ENCODE measurements at places on chromosomes 12 and 14. TPM values are rescaled to one million over a fixed set of nuclear protein-coding genes. Genes with fewer than 3 reads are reported as not detected.

DNA sequence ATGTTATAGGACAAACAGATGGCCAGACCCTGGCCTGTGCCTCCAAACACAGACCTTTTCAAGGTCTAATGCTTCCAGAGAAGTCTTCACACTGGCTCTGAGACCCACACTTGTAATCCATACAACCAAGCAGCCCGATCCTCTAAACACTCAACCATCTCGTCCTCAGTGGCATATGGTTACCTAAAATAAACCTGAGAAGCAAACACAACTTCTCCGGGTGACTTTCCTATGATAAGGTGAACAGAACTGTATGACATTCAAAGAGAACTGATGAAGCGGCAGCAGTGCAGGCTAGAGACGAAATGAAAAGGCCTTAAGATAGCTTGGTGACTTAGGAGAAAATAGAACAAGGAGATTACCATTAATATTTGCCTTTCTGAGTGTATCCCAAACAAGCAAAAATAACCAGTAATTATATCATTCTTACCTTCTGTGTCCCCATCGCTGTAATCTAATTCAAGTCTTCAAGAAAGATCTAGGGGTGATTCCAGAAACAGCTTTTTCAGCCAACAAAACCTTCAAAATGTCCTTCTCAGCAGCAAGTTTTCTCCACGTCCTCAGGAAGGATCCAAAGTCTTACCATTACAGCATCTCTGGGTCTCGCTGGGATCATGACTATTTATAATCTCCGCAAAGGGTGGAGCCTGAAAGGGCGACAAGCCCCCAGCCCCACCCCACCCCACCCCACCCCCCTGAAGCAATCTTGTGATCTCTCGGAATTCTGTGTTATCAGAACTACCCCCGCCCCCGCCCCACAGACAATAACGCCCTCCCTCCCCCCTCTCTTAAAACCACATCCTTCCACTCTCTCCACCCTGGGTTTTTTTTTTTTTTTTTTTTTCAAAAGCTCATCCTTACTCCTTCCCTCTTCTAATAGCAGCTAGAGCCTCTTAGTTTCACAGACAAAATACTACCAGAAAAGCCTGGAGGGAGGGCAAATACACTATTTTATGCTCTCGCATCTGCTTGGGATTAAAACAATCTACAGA lies at the start of gene SLC2A3:
TSS of gene SLC2A3 (minus strand) at position 598 of the 992 bp plus-strand sequence. CDS start at position 445, 153 bp downstream.
- peak; percentile 90 for DNase-seq

GRCh38 chr14:35369701-35370191 lies 34.8 kb downstream of the NFKBIA start:
- DNase-seq = no peak

- no peak for DNase-seq
Observed at GRCh38 chr12:68162374-68162773, 2.8 kb upstream of the IFNG start.

SERPINA5 gene
- total RNA-seq = 11.7 TPM

LMNTD1 gene
- not detected for total RNA-seq

DNA sequence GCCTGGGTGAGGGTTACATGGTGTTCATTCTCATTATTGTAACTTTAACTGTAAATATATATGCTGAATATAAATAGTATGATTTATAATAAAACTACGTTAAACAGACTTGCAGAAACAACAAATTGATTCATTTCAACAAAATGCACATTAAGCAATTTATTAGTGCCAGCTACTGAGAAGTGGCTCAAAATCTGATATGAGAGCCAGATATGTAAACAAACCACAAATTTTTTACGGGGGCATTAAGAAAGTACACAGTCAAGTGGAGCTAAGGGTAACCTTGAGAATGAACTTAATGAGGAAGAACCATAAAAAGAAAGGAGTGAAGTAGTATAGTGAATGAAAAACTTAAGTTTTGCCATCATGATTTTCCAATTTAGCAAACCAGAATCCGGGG lies 40.3 kb downstream of the CEP128 start:
- no peak for DNase-seq

DCTN2 gene
- 138 TPM for total RNA-seq

TAS2R46 gene
- total RNA-seq = 1.6 TPM

DNA sequence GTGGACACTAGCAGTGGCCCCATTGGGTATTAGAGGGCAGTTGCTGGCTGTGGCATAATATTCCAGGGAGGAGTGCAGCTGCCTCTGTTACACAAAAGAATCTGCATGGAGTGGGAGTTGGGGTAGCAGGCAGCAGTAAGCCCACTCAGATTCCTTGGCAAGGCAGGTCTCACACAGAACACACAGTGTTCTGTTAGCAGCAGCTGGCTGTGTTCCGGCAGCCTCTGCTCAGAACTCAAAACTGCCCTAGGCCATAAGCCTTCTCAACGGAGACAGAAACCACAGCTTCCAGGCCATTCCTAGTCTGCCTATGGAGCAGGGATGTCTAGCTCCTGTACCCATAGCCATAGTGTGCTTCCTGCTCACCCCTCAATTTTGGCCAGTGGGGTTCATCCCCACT lies 1085.4 kb downstream of the SLC6A15 start:
- no peak for DNase-seq

AMDHD1 gene
- total RNA-seq = not detected

Data from tibial nerve (tissue), 4 donors.